Activated CD4-positive, alpha-beta T cell treated with anti-CD3 and anti-CD28 coated beads, Interleukin-2, Interleukin-6, amounts not matched to agents 100 ng/mL and 50 ng/mL, durations not matched to agents 16 hours and 8 hours (primary cell): ENCODE measurements at places on chromosomes 4 and X.

DNA sequence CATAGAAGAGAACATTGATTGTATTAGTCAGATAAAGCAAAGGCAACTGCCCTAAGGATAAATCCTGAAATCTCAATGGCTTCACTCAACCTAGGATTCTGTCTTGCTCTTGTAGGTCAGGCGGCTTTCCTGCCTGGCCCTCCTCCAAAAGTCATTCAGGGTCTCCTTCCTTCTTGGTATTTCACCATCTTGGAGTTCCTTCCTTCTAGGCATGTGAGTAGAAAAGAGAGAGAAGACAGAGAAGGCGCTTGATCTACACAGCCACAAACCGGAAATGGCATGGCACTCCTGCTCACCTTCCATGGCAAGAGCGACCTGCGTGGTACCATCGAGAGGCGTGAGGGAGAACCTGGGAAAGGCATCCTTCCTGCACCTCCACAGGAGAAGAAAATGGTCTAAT lies 45.3 kb upstream of the HELT start:
- DNase-seq: no peak

- no peak for DNase-seq
These were observed 33.0 kb downstream of the HDX start for GRCh38 chrX:84469226-84469625.

DNA sequence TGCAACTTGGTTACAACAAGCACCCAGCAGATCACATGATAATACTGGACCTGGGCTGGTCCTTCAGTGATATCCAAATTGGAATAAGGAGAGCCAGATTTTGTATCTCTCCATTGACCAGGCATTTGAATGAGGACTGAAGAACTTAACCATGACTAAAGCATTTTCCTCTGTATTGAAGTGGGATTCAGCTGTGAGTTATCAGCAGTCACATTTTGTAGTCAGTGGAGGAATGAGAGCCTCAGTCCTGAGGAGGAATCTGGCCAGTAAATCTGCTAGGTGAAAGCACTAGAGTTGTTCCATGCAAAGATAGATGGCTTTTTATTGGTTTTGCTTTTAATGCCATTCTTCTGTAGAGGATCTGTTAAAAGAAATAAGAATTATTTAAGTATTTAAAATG lies 1506.0 kb downstream of the PCDH7 start:
- DNase-seq: no peak

DNA sequence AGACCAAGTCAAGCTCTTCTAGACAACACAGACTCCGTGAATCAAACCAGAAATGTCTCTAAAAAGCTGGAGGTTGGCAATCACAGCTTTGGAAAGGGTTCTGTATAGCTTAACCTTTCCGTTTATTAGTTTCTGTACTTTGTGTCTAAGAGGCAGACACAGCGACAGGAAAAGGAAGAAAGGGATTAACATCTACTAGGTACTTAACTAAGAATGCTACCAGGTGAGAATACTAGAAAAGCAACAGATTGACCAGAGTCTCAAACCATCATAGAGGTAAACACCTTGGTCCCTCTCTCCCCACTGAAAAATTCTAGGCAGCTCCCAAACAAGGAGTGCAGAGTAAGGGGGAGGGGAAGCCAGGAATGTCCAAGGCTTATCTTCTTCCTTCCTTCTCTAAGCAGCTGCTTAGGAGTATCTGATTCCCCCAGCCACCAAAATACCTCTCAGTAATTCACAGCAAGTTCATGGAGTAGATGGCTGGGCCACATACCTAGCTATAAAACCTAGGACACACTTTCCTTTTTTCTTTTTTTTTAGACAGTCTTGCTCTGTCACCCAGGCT lies 80.8 kb downstream of the APBB2 start:
- no peak for DNase-seq

GRCh38 chr4:13849778-13850177 lies 222.3 kb upstream of the BOD1L1 start:
- DNase-seq: no peak

DNA sequence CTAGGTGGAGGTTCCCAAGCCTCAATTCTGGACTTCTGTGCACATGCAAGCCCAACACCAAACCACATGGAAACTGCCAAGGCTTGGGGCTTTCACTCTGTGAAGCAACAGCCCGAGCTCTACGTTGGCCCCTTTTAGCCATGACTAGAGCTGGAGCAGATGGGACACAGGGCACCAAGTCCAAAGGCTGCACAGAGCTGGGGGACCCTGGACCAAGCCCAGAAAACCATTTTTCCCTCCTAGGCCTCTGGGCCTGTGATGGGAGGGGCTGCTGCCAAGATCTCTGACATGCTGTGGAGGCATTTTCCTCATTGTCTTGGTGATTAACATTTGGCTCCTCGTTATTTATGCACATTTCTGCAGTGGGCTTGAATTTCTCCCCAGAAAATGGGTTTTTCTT lies 258.7 kb upstream of the ACTRT1 start:
- DNase-seq: no peak

- no peak for DNase-seq
These were observed 30.9 kb downstream of the STOX2 start for GRCh38 chr4:183936047-183936446.

DNA sequence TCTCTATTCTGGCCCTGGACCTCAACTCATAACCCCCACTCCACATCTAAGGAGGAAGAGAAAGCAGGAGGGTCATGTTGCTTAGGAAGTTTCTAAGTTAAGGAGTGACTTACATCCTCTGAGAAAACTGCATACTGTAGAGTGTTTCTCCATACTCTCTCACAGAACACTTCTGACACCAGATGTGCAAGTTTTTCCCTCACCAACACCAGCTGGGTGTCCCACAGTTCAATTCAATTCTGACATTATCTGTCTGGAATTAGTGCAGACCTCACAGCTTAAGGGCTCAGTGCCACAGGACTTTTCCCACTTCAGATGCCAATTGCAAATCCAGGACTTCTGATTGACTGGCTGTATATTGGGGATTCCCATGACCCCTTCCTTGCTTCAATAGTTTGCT lies 89.0 kb upstream of the SFRP2 start:
- DNase-seq: no peak

GRCh38 chr4:153114771-153115321 lies 89.4 kb upstream of the TRIM2 start:
- peak; percentile 56 for DNase-seq

- DNase-seq: peak; percentile 54
These were observed 63.7 kb upstream of the CAMK2D start for GRCh38 chr4:113825272-113825671.

DNA sequence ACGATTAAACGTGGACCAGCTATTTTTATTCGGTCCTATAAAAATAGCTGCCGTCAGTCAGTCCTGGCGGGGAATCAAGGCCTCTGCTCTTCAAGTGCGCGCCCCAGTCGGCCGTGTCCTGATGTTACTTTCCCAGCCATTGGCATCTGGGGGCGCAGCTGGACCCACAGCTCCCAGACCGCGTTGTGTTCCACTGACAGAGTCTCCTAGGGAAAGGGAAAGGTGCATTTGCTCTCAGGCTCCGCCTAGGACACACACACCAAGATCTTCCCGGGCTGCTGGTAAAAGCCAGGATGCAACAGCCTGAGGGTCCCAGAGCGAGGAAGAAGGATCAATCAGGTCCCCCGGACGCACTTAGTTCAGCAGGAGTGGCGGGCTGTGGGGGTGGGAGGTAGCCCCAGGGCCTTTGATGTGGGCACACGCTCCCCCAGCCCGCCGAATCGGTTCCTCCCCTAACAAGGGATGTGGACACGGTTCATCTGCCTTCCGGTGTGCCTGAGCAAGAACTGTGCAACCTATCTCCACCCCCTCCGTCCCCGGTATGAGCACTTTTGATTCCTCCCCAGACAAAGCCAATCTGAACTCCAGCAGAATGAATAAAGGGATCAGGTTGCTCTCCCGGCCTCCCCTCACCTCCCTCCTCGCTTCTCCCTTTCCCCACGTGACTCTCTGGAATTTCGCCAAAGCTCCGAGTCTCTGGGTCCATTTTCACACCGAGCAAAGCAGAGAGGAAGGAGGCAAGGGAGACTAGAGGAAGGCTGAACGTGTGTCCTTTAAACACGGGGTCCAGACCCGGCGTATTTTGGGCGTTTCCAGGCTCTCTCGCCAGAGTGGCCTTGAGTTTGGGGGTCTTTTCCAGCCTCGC lies 626 bp upstream of the FRAS1 start:
- DNase-seq: peak; percentile 28

GRCh38 chrX:105307762-105308161 lies 87.3 kb upstream of the TEX13A start:
- DNase-seq: no peak

DNA sequence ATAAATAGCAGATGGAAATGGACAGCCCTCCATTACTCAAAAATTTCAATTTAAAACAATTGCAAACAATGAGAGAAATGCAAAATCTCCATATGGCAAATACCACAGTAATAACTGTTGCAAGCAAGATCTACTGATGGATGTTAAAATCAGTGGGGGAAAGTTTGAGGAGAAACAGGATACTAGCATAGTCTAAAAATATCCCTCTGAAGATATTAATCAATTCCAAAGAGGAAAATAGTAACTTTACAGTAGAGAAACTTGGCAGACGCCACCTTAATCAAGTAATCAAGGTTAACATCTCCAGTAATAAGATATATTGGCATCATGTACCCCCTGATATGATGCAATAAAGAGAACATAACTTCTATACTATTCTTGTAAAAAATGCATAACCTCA lies 344.8 kb downstream of the ZNF674 start:
- DNase-seq: no peak

GRCh38 chrX:11197671-11198070 lies 86.5 kb downstream of the HCCS start:
- no peak for DNase-seq

GRCh38 chr4:44522761-44523445 lies 74.3 kb upstream of the KCTD8 start:
- no peak for DNase-seq

GRCh38 chrX:79400623-79401022 lies 33.5 kb upstream of the ITM2A start:
- DNase-seq: no peak

DNA sequence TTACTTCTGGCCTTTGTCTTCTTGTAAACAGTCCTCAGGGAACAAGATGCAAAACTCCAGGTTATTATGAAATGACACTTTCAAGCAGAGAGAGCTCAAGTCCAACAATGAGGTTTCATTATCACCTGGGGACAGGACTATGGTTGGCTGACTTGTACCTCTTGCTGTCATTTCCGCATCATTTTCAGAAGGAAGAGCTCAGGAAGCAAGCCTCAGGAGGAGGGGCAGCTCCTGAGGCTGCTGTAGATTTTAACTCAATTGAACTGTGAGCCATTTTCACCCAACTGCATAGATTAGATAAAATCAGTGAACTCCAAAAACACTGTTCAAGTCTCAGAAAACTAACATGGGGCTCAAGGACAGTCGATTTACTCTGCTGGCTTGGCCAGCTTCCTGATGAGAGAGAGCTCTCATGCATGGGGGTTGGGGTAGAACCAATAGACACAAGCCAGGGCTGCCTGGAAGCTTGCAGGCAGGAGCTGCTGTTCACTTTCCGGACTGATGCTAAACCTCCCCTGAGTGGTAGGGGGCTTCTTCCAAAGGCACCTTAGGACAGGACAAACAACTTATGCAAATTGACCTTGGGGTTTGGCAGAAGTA lies 23.6 kb downstream of the TMEM255A start:
- DNase-seq: no peak

- DNase-seq: no peak
These were observed 58.2 kb upstream of the DYNLT3 start for GRCh38 chrX:37905436-37906147.

DNA sequence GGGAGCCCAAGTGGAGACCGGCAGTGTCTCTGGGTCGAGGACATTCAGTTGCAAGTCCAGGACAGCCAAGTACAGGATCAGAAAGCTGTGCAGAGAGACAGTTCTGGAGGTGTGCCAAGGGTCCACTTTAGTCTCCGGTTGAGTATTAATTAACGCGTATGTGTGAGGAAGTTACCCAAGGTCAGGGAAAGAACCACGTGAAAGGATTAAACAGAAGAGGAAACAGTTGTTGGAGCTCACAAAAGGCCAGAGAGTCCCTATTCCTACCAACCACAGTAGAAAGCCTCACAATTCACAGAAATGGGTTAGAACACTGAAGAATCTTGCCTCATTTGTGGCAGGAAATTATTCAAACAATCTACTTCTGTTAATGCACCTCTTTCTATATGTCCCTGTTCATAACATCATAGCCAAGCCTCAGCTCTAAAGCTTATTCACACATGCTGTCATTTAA lies 17.9 kb upstream of the NSUN7 start:
- DNase-seq: peak; percentile 32

- DNase-seq: no peak
These were observed 71.5 kb upstream of the MXD4 start for GRCh38 chr4:2333356-2333841.

GRCh38 chrX:134460862-134461220 lies 876 bp downstream of the HPRT1 start:
- peak; percentile 16 for DNase-seq

GRCh38 chrX:148905400-148905799 lies 405.0 kb downstream of the AFF2 start:
- DNase-seq: no peak

DNA sequence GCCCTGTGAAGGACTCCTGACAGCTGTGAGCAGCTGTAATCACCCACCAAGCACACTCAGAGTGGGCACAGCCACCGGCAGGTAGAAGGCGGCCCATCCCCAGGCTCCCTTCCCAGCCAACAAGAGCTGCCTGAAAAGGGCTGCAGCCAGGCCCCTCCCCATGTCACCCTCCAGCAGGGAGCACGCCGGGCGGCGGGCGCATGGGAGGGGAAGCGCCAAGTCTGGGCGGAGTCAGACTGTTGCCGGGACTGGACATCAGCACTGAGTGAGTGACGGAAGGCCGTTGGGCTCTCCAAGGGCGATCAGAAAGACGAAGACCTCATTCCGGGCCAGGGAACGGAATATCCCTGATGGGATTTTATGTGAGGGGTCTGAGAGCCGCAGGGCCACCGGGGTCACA lies 82.1 kb downstream of the PPP2R2C start:
- DNase-seq: no peak

DNA sequence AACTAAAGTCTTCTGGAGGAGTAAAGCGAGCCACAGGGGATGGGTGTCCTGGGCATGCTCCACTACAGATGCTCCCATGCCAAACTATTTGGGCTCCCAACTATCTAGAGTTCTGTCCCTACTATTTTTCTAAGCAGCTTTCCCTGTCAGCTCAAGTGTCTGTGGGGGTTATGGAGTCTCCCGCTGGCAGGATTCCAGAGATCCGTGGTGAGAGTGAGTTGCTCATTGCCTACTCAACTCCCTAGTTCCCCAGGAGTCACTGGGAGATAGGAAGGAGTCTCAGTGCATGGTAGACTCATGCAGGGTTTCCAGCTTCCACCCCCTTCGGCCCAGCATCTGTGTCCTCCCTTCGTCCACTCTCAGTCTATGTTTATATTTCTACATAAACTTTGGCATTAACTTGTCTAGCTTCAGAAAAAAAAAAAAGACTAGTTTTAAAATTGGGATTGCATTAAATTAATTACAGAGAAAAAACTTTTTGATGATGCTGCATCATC lies 55.1 kb upstream of the INPP4B start:
- DNase-seq: no peak

DNA sequence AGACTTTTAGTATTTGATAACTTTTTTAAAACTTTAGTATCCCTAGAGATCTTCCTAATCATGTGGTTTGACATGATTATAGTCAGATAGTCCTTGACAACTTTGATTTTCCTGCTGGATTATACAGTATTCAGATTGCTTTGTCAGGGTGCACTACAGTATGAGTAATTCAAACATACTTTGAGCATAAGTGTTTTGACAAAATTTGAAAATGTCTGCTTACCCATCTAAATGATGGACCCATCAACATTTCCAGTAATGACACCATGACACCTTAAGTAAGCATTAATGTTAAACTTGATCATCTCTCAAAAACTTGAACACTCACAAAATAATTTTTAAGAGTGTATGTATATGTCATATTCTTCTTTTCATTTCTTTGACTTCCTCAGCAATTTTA lies 514.5 kb upstream of the SMIM31 start:
- DNase-seq: no peak
